ENCODE measurements at places on chromosomes 4 and X.

DNA sequence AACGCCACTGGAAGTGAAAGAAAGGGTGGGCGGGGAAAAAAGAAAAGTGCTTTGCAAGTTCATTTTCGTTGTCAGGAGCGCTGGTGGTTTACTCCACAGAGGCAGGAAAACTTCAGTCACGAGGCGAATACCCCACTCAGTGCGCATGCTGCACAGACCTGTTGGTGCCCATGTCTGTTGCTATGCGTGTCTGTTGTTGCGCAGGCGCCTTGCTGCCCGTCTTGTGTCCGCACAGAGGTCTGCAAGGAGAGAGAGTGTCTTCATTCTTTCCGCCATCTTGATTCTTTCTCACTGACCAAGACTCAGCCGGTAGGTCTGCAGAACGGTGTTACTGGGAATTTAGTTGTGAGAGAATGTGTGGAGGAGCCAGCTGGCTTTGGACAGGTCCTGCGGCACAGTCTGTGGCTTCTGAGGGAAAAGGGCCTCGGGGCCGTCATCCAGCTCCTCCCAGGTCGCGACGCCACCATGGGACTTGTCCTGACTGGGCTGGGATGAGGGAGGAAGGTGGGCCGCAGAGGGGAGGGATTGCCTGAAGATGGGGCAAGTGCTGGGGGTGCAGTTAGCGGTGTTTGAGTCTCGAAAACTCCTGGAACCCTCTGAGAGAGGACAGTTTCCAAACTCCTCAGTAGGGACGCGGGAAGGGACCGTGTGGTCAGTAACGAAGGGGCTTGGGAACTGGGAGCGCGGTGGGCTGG, at the start of gene PAGE2:
TSS of gene PAGE2 (plus strand) at position 224 of the 695 bp plus-strand sequence. CDS start 1,003 bp downstream, outside the sequence.
- DNase-seq = no peak

GRCh38 chrX:135985157-135985972, at the start of gene SLC9A6:
TSS of gene SLC9A6 (plus strand) at chrX:135985435. CDS start at chrX:135985659, 224 bp downstream.
- peak; percentile 40 for DNase-seq

DNA sequence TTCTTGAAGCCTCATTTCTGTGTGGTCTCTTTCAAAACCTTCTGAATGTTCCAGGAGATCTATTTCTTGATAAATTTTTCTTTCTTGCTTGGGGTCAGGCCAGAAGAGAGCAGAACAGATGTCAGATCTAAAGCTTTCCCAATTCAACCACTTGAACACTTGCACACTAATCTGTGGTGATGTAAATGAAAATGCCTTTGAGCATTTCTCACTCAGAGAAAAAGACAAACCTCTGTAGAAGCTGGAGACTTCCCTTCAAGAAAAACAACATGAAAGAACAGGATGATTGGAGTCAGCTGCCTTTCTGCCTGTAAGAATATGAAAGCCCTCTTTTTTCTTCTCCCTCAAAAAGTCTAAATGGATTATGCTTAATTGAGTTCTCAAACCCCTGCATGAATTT, 11.2 kb downstream of the IGFBP7 start:
- no peak for DNase-seq

- DNase-seq = no peak
Measured at GRCh38 chrX:101377547-101377946, 8.4 kb downstream of the BTK start.

GRCh38 chr4:122195718-122196117, 43.6 kb downstream of the BLTP1 start:
- no peak for DNase-seq

Measured in stimulated activated CD8-positive, alpha-beta memory T cell treated with anti-CD3 and anti-CD28 coated beads, Interleukin-7, amount 100 ng/mL, for 1 hour (primary cell).